ENCODE measurements at places on chromosomes 6 and 20.
A peak's percentile ranks its signal among the peaks of the same experiment; 100 is the strongest.

- peak; percentile 47 for DNase-seq
These were observed 568 bp downstream of the PREP start for GRCh38 chr6:105402090-105402938.

DNA sequence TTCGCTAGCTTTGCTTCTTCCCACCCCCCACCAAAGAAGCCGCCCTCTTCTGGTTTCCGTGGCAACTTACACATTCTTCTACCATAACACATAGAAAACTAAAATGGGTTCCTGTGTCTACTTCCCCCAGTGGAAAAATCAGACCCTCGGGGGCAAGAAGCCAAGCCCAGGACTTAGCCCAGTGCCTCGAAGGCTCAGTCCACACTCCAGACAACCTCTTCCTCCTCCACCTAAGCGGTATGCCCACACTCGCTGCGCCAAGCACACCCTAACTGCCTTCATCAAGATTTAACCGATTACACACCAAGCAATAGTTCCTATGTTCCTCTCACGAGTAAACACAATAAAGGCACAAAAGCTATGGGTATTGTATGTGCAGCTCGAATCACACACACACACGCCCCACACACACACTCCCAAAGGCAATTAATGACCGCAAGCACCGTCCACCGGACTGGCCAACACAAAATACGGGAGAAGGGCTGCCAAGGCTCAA, 537 bp downstream of the PPIL4 start:
- DNase-seq = peak; percentile 70

- peak; percentile 64 for DNase-seq
These were observed 828 bp downstream of the TP53RK start for GRCh38 chr20:46688151-46689081.

DNA sequence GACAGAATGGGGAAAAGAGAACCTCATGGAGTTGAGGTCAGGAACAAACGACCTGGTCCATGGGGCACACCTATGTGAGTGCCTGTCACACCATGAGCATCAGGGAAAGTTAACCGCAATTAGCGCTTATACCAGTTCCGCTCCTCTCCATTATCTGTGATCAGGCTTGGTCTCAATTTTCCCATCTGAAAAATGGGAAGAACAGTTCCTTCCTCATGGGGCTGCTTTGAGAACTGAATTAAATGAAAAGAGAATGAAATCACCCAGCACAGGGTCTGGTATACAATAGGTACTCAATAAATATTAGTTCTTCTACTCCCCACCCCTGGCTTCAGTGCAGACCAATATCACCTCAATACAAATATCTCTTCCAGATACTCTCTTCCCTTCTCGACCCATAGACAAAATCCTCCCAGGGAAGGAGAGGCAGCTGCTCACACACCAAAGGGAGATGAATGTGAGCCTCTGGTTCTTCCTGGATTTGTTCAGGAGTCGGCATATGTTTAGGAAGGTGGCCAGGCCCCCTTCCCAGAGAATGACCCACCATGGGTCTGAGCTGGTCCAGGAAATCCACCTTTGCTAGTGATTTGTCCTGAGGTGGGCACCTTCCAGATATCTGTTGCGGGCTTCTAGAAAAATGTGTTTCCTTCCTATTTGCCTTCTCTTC, 2.4 kb upstream of the PTGIS start:
- no peak for DNase-seq

DNA sequence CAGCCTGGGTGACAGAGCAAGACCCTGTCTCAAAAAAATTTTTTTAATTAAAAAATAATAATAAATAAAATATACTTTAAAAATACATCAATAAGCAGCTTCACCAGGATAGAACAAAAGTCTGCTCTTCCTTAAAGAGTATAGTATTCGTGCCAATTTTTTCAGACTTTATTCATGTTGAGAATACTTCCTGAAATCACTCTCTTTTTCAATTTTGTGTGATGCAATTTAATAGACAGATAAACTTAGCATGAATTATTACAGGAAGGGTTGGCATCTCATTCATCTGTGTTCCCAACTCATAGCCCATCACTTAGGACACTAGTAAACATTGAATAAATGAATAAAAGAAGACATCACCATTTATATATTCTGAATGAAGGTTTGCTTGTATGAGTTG, 52.4 kb downstream of the IPCEF1 start:
- no peak for DNase-seq

DNA sequence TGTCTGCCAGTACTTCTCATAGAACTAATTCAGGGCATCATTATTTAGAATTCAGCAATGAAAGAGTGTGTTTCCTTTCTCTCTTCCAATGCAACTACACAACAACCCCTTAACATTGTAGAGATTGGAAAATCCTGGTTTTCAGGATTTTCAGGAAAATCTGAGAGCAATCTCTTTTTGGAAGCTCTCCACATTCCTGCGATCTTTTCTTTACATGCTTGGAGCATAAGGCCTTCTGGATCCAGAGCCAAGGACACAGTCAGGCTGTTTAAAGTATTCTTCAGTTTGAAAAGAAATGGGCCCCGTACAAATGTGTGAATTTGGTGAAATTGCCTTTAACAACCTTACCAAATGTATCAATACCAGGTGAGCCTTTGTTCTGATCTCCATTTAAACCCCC, 469.7 kb downstream of the PKHD1 start:
- DNase-seq = no peak

GRCh38 chr6:168035098-168035660, 37.7 kb downstream of the KIF25 start:
- DNase-seq = peak; percentile 43

DNA sequence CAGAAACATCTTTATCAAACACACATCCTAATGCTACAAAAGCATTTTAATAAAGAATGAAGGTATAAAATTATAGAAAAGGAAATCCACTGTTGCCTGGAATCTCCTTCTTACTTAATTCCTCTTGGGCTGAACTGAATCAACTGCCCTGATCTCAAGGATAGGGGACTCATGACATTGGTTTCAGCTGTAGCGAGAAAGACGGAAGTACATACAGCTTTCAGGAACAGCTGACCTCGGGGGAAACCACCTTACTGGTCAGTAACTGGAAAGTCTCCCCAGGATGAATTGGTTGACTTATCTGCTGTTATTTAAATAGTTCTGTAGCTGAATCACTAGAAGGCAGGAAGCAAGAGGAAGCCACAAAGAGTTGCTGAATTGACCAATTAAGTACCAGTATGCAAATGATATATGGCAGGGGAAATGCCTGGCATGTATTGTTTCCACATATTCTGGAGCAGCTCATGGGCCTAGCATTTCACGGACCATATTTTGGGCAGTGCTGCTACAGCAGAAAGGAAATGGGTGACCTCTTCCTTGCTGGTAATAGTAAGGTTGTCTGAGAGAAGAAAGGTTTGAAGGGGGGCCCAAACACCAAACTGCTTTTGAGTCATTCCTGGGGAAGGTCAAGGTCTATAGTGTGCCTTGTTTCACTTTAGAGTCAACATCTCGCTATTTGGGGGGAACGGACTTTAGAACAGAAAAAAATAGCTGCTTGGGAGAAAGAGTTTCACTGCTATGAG, 43.7 kb upstream of the MAP7 start:
- peak; percentile 96 for DNase-seq

- peak; percentile 88 for DNase-seq
These were observed 1211.1 kb upstream of the GJE1 start for GRCh38 chr6:140921366-140922226.

- DNase-seq = no peak
These were observed 398.0 kb upstream of the PLCB4 start for GRCh38 chr20:8670893-8671215.

DNA sequence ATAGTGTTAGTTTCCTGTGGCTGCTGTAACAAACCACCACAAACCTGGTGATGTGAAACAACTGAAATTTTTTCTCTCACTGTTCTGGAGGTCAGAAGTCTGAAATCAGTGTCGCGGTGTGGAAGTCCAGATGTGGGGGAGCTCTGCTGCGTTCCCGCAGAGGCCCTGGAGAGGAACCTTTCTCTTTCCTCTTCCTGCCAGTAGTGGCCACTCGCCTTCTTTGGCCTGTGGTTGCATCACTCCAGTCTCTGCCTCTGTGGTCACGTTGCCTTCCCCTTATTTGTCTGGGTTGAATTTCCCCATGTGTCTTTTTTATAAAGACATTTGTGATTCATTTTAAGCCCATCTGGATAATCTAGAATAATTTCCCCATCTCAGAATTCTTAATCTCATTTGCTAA, 295.5 kb upstream of the FLRT3 start:
- DNase-seq = no peak

GRCh38 chr6:16437984-16438383, 199.6 kb downstream of the GMPR start:
- DNase-seq = no peak

- no peak for DNase-seq
These were observed 15.5 kb downstream of the CRNKL1 start for GRCh38 chr20:20036756-20037155.

DNA sequence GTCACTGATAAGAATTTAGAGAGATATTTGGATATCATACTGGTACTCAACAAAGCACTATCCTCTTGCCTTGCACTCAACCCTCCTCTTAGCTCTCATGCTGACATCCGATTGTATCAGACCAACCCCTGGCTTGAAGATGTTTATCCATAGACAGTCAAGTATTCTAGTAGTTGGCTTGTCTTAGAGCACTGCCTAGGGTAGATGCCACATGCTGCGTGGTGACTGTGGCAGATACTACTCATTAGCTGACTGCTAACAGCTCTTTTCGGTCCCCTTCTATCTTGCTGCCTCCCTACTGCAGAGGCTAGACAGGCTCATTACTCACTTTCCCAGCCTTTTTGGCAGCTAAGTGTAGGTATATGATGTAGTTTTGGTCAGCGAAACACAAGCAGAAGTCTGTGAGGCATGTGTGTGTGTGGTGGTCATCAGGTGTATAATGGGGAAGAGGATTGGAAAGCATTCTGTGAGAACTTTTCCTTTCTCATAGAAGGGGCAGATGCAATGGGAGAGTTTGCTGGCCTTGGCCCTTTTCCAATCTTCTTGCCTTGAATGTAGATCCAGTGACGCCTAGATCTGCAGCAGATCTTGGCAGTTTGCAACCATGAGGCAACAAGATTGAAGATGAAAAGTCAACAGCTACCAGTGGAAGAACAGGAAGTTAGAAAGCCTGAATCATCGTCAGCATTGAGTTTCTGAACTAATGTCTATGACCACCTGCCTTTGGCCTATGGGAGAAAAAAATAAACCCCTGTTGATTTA, 4.4 kb upstream of the IFNGR1 start:
- peak; percentile 78 for DNase-seq

DNA sequence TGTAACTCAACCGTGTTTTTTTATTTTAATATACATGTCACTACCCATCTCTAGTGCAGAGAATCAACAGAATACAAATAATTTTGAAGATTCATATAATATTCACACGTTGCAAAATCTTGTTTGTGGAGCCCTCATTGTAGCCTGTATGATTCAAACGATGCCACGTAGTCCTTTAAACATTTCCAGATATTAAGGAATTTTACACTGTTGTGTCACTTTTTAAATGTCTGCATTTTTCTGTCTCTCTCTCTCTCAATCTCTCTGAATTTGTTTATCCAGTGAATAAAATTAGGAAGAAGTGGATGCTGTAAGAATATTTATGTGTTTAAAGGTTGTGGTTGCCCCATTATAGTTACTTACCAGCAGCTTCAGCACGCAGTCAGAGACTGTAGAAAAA, 262.0 kb downstream of the PAX1 start:
- no peak for DNase-seq

DNA sequence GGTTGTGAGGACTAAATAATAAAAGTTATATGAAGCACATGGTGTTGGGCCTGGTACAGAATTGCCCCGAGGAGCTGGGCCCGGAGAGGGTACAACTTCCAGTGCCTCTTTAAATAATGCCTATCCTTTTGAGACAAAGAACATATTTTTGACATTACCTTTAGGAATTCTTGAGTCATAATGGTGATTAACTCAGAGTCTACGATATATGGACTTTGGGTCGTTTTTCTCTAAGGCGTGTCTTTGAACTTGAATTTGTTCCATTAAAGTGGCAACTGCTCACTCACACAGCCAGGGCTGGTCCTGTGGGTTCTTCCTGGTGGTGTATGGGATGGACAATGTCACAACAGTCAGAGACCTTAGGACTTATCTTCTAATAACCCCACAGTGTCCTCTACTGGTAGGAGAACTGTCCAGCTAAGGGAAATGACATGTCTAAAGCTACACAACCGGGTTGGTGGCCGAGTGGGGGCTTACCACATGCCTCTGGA, 106.5 kb downstream of the CDC5L start:
- DNase-seq = peak; percentile 92

DNA sequence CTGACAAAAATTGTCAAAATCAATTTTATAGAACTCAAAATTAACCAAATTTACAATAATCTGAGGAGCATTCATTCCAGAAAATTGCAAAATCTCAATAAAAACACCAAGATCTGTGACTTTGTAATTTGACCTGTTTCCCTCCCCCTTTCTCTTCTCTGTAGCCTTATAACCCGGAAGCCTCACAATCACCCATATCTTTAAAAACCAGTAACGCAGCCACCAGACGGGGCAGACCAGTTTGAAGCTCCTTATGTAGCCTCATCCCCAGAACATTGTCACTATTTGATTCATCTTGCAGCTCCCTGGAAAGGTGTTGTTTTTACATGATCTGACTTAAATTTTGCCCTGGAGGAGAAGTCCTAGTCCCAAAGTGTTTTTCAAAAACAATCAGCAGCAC, 27.5 kb upstream of the TGM6 start:
- no peak for DNase-seq

- DNase-seq = peak; percentile 55
These were observed 45.3 kb upstream of the COL21A1 start for GRCh38 chr6:56292505-56293181.

DNA sequence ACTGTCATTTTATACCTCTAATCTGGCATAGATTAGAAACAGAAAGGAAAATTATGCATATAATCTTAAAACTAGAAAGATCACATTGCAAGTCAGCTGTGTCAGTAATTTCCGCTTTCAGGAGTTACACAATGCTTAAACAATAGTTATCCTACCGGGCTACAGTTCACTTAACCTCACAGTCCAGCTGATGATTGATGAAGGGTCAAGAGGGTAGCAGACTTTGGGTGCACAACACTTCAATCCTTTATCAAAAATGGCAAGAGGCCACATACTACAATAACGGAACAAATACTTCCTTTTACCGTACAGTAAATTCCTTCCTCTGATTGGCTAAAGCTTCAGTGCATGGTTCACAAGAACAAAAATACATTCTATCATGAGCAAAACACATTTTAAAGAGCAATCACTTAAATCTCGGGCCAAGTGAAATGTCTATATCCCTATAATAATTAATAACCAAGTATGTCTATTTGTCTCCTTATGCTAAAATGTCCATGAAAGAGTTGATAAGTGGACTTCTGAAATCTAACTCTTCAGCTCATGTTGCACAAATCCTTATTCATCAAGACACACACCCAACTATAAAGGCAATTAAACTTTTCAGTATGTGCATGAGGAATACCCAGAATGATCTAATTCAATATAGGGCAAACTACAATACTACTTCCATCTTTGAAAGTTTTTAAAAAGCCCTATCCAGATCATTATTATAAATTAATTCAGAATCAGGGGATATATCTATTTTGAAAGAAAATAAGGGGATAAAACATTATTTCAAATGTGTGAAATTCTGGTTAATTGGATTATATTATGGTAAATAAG, 76.8 kb downstream of the HIVEP2 start:
- DNase-seq = peak; percentile 92

- no peak for DNase-seq
These were observed 56.7 kb downstream of the TRERF1 start for GRCh38 chr6:42394881-42395620.
